ENCODE measurements at places on chromosomes 6 and 20.

DNA sequence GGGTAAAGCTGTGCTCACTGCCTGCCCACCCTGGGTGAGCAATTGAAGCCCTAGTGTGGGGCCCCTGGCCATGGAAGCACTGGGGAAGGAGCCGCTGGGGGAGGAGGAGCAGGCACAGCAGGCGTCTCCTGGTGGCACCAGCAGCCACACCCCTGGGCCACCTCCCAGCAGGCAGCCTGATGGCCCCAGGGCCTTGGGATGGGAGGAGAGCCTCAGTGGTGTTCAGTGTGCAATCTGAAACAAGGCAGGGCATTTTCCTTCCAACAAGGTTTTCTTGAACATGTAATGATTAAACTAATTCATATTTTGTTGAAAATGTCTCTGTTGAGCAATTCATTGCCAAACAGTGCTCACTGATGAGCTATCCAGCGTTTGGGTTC lies 151.0 kb downstream of the ZDHHC14 start:
- peaks cover 20% of the 10 kb centered on the region for H3K4me1 ChIP-seq
- no peaks in the 10 kb centered on the region for H3K36me3 ChIP-seq
- H3K4me3 ChIP-seq: no peak overlapping the region
- no peak overlapping the region for H3K27ac ChIP-seq
- DNase-seq: no peak

GRCh38 chr20:57573242-57573641 lies 12.3 kb downstream of the PCK1 start:
- H3K27me3 ChIP-seq: no peaks in the 10 kb centered on the region
- no peak overlapping the region for H3K27ac ChIP-seq
- no peak overlapping the region for H3K4me3 ChIP-seq
- DNase-seq: no peak
- H3K4me1 ChIP-seq: no peaks in the 10 kb centered on the region

- DNase-seq: no peak
- no peak overlapping the region for H3K27ac ChIP-seq
- no peak overlapping the region for H3K4me3 ChIP-seq
- no peaks in the 10 kb centered on the region for H3K4me1 ChIP-seq
- H3K36me3 ChIP-seq: no peaks in the 10 kb centered on the region
Observed at GRCh38 chr6:70933853-70934252, 23.0 kb downstream of the B3GAT2 start.

DNA sequence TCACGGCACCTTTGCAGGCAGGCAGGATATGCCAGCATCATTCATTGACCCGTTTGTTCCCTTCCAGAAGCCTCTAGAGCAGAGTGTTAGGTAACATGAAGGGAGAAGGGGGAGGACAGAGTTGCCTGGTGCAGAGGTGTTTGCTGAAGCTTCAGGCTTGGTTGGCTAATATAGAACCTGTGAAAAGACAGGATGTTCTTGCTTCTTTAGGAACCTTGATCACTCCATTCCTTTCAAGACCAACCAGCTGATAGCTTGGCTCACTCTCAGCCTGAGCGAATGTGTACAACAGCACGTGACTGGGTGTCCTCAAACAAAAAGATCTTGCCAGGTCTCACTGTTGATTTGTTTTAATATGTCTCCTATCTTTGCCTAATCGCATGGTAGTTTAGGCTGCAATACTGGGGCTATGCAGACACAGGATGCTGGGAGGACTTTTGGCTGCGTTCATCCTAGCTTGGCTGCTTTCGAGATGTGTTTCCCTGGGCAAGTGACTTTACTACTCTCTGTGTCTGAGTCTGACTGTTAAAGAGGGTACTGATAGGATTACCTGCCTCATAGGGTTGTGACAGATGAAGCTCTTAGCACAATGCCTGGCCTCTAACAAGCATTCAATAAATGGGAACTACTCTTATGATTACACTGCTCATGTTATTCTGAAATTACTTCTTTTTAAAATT lies 16.0 kb downstream of the SHLD1 start:
- no peaks in the 10 kb centered on the region for H3K4me1 ChIP-seq
- no peak overlapping the region for H3K4me3 ChIP-seq
- no peaks in the 10 kb centered on the region for H3K27me3 ChIP-seq
- DNase-seq: no peak
- H3K27ac ChIP-seq: no peak overlapping the region
- no peaks in the 10 kb centered on the region for H3K36me3 ChIP-seq

- no peaks in the 10 kb centered on the region for H3K4me1 ChIP-seq
- no peak overlapping the region for H3K27ac ChIP-seq
- H3K36me3 ChIP-seq: no peaks in the 10 kb centered on the region
- H3K27me3 ChIP-seq: no peaks in the 10 kb centered on the region
- DNase-seq: no peak
Observed at GRCh38 chr20:8744228-8744844, 324.6 kb upstream of the PLCB4 start.

DNA sequence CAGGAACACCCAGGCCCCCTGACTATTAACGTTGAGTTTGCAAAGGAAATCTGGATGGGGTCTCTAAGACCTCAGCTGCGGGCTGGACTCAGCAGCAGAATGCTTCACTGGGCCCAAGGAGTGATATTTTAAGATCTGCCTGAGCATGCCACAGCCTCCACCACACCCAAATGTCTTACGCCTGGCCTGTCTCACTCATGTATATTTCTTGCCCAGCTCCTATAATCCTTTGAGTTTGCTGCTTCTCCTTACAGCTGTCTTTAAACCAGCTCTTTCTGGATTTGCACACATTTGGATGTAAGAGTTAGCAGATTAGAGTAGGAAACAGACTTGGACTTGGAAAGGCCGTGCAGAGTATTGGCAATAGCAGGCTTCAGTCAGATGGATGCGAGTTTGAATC lies 16.4 kb downstream of the CASS4 start:
- no peaks in the 10 kb centered on the region for H3K27me3 ChIP-seq
- DNase-seq: no peak
- no peak overlapping the region for H3K4me3 ChIP-seq
- no peaks in the 10 kb centered on the region for H3K36me3 ChIP-seq
- peaks cover 2% of the 10 kb centered on the region for H3K4me1 ChIP-seq

GRCh38 chr6:140064366-140064765 lies 689.9 kb upstream of the CITED2 start:
- no peak for DNase-seq
- H3K36me3 ChIP-seq: no peaks in the 10 kb centered on the region
- no peak overlapping the region for H3K4me3 ChIP-seq
- no peak overlapping the region for H3K27ac ChIP-seq
- no peaks in the 10 kb centered on the region for H3K27me3 ChIP-seq

DNA sequence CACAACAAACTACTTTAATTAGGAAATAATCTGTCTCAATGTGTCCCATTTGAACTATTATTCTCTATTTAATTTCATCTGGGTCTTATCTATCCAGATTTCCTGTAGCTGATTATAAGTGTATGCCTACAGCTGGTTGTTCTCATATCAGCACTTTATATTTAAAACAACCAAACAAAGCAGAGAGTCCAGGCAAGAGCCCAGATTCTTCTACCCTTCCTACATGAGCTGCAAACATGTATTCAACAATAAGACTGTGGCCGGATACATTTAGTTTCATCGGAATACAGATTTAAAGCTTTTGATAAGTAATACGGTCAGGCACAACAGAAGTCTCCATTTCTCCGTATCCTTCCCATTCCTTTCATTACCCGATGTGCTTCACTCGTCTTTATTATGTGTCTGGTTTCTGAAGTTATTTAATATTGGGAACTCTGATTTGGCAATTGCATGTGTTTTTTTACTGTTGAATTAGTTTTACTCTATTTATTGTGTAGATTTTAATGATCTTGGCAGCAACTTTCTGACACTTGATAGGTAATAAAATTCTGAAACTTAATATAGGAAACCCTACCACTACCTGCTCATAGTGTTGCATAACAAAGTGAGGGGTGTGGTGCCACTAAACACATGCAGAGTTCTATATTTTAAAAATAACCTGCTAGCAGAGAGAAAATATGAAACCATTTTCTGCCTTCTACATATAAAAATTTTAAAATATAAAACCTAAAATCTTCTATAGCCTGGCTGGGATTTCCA lies 653.5 kb upstream of the PTCHD4 start:
- no peaks in the 10 kb centered on the region for H3K36me3 ChIP-seq
- no peaks in the 10 kb centered on the region for H3K27me3 ChIP-seq
- H3K4me1 ChIP-seq: no peaks in the 10 kb centered on the region
- H3K4me3 ChIP-seq: no peak overlapping the region
- no peak for DNase-seq

DNA sequence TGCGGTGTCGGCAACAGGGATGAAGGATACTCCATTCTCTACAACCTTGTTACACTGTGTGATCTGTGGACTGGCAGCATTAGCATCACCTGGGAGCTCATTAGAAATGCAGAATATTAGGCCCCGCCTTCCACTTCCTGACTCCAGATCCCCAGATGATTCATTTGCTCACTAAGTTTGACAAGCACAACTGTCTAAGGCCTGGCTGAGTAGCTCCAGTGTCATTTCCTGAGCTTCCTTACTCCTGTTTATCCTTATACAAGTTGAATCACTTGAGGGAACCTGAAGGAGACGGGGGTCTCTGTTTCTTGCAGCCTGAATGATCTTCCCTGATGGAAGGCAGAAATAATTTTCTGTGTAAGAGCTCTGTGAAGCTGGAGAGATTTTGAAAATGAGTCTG lies 32.7 kb upstream of the PROKR2 start:
- H3K27me3 ChIP-seq: no peaks in the 10 kb centered on the region
- peaks cover 2% of the 10 kb centered on the region for H3K4me1 ChIP-seq
- no peak for DNase-seq
- H3K27ac ChIP-seq: no peak overlapping the region
- no peaks in the 10 kb centered on the region for H3K36me3 ChIP-seq
- no peak overlapping the region for H3K4me3 ChIP-seq

GRCh38 chr20:34495307-34495706 lies 20.9 kb upstream of the DYNLRB1 start:
- no peaks in the 10 kb centered on the region for H3K4me1 ChIP-seq
- H3K4me3 ChIP-seq: no peak overlapping the region
- DNase-seq: no peak
- H3K27ac ChIP-seq: no peak overlapping the region

- H3K27ac ChIP-seq: no peak overlapping the region
- H3K27me3 ChIP-seq: no peaks in the 10 kb centered on the region
- peaks cover 5% of the 10 kb centered on the region for H3K4me1 ChIP-seq
- DNase-seq: no peak
- no peaks in the 10 kb centered on the region for H3K36me3 ChIP-seq
Observed at GRCh38 chr6:7920425-7920824, 9.8 kb upstream of the TXNDC5 start.

DNA sequence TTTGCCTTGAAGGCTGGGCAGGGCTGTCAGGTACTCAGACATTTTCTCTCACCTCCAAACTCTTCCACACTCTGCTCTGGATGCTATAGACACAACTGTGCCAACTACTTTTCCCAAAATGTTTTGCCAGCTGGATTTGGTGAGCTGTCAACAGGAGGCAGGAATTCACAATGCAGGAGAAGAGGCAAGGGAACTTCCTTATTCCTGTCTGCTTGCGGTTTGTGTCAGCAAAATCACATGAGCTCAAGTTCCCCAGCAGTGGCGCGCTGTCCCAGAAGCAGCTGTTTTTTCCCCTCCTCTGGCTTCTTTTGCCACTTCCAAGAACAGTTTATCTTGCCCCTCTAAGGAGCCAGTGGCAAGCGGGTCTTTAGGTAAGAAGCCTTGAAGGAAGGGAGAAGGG lies 608.2 kb downstream of the PRKN start:
- no peak for DNase-seq
- H3K36me3 ChIP-seq: no peaks in the 10 kb centered on the region
- no peak overlapping the region for H3K27ac ChIP-seq

DNA sequence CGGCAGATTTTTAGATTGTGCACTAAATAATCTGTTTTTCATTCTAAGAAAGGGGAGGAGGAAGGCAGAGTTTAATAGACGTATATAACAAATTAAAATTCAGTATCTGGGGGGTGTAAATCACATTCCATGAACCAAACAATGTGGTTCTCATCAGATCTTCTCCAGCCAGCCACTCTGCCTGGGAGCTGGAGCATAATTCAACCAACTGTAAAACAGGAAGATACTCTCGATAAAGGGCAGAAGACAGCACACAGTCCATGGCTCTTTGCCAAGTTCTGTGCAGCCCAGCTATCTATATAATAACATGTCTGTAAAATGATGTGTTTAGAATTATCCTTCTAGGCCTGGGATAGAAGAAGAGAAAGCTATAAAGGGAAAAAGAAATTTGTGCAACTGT lies 289.9 kb upstream of the ZFP64 start:
- no peaks in the 10 kb centered on the region for H3K36me3 ChIP-seq
- no peak overlapping the region for H3K27ac ChIP-seq
- H3K27me3 ChIP-seq: no peaks in the 10 kb centered on the region
- H3K4me1 ChIP-seq: no peaks in the 10 kb centered on the region

- H3K4me1 ChIP-seq: peaks cover 3% of the 10 kb centered on the region
- no peaks in the 10 kb centered on the region for H3K36me3 ChIP-seq
- DNase-seq: no peak
- H3K27me3 ChIP-seq: no peaks in the 10 kb centered on the region
- H3K4me3 ChIP-seq: no peak overlapping the region
Observed at GRCh38 chr6:37988696-37989095, 169.2 kb downstream of the ZFAND3 start.

GRCh38 chr20:51799401-51799860 lies 2.9 kb downstream of the SALL4 start:
- no peak overlapping the region for H3K27ac ChIP-seq
- H3K27me3 ChIP-seq: no peaks in the 10 kb centered on the region
- H3K36me3 ChIP-seq: no peaks in the 10 kb centered on the region
- peaks cover 5% of the 10 kb centered on the region for H3K4me1 ChIP-seq

GRCh38 chr6:20182926-20183521 lies 29.2 kb downstream of the MBOAT1 start:
- no peak overlapping the region for H3K4me3 ChIP-seq
- H3K36me3 ChIP-seq: no peaks in the 10 kb centered on the region
- H3K27ac ChIP-seq: no peak overlapping the region
- no peak for DNase-seq
- H3K4me1 ChIP-seq: peaks cover 4% of the 10 kb centered on the region

DNA sequence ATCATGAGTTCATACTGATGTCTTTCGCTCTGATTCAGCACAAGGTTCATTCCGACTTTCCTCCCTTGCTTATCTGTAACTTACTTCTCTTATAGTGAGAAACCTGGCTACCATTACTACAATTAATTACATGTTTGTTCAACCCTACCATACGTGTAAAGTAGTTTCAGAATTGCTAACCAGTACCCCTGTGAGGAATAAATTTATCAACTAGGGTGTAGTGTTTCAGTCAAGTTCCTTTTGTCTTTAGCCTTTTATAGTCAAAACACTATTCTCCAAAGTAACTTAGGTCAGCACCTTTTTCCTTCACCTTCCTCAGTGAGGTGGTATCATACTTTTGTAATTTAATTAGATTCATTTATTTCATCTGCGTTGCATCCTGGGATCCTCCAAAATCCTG lies 64.9 kb downstream of the MAP3K4 start:
- no peak overlapping the region for H3K4me3 ChIP-seq
- H3K36me3 ChIP-seq: no peaks in the 10 kb centered on the region
- no peaks in the 10 kb centered on the region for H3K27me3 ChIP-seq
- H3K27ac ChIP-seq: no peak overlapping the region

Data from trophoblast cell (in vitro differentiated cells and primary cell).